Glomerular endothelial cell (primary cell): ENCODE measurements at places on chromosomes 1 and 21. TPM values are rescaled to one million over a fixed set of nuclear protein-coding genes. Genes with fewer than 3 reads are reported as not detected.

GRCh38 chr1:151881479-151881878, 27.8 kb downstream of the THEM4 start:
- no peak for DNase-seq

DNA sequence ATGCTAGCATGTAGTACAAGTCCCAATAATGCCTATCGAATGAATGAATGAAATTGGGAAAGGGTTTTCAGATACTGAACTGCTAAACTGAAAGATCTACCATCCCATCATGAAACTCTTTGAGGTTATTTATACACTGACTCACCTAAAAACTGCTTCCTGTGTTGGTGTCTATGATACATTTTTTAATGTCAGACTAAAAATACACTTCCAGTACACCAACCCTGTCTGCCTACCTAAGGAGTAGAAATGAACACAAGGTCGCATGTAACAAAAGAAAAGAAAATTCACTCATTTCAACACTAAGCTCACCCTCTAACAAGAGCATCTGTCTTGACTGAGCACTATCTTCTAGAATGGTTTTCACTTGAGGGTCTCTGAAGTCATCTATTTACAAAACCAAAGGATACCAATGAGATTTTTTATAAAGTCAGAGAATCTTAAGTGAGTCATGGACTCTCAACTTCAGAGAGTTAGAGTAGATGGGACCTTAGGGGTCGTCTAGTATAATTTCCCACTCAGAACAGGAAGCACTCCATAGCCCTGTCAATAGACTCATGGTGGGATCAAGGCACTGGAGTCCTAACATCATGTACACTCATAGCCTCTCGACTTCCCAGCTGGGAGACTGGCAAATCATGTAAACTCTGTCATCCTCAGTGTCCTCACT, 53.4 kb downstream of the WLS start:
- DNase-seq: no peak

DNA sequence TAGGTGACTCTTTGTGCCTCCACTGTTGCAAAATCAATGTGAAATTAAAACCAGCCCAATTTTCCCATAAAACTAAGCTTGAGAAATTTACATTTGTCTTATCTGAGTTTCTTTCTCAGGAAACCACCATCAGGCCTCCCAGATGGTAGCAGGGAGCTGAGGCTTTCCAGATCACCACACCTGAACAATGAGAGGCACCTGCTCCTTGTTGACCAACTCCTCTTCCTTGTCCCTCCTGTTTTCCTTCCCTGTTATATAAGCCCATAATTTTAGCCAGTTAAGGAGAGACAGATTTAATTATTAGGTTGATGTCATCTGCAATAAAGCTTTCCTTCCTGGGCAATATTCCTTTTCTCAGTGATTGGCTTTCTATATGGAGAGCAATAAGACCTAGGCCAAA, 32.0 kb upstream of the C1orf185 start:
- DNase-seq: no peak

DNA sequence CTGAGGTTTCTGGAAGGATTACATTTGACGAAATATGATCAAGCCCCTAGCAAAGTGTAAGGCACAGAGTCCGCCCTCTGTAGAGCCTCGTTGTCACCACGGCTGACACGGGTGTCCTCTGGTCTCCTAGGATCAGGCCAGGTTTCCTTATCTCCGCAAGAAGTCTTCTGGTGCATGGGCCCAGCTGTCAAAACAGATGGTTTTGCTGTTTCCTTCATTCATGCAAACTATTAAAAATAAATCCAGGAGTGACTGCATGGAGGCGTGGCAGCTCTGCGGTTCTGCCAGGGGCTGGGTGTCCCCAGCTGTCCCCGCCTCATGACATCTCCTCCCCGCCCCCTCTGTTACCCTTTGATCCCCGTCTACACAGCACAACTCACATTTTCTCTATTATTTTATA, 209.0 kb downstream of the DYRK1A start:
- DNase-seq: no peak

DNA sequence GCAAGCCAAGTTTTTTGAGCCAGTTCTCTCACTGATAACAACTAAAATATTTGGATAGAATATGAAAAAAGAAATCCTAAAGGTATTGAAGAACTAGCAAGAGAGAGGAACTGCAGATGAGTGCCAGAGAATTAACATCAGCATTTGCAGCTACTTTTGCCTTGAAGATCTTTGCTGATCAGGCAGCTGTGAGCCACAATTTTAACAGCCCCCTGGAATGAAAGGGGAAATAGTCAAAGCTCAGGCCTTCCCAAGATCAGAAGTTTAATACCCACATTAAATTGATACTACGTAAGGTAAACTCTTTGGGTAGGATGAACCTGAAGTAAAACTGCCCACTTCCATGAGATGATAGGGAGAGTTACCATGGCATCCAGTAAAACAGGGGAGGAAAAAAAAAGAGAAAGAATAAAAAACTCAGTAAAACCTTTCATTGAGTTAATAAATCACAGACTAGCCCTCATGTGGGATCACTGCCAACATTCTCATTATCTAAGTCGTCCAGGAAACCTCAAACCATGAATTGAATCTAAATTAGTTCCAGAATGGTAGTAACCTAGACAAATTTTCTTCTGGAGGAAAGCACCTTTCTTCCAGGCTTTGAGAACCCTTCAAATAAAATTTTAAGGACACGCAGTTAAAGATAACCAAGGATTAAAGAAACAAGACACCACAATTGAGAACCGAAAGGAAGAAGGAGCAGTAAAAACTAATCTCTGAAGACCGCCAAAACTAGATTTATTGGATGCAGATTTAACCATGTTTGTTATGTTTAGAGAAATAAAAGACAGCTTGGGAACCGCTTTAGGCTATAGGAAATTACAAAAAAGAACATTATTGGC, 28.3 kb downstream of the SCP2 start:
- DNase-seq: no peak

The LORICRIN gene
- total RNA-seq: not detected in 2 replicates

The GJB4 gene
- 0.44 TPM in 1 of 2 replicates, not detected in the other for total RNA-seq

The OR2T4 gene
- total RNA-seq: not detected in 2 replicates

The PCP4L1 gene
- total RNA-seq: not detected in 2 replicates

The ZBED6 gene
- 17.5 and 22.3 TPM in 2 replicates for total RNA-seq
